ENCODE measurements at places on chromosomes 7 and 10. TPM values are rescaled to one million over a fixed set of nuclear protein-coding genes. Genes with fewer than 3 reads are reported as not detected.
A peak's percentile ranks its signal among the peaks of the same experiment; 100 is the strongest.

CNOT4 gene
- total RNA-seq: 22.1 TPM

CALY gene
- total RNA-seq: 1.1 TPM

PSD gene
- 8.8 TPM for total RNA-seq

SCART1 gene
- 0.50 TPM for total RNA-seq

CFTR gene
- 0.38 TPM for total RNA-seq

PTPRZ1 gene
- 1.6 TPM for total RNA-seq

SCIN gene
- total RNA-seq: 0.27 TPM

C10orf67 gene
- 0.46 TPM for total RNA-seq

CFAP46 gene
- total RNA-seq: 1.5 TPM

GATA3 gene
- 17.6 TPM for total RNA-seq

HOXA4 gene
- total RNA-seq: not detected

ANKRD30A gene
- not detected for total RNA-seq

ZFAND2A gene
- 45.5 TPM for total RNA-seq

CCL24 gene
- total RNA-seq: not detected

AASS gene
- total RNA-seq: 13.9 TPM

- H3K27ac ChIP-seq: peak overlapping the region; percentile 52
- peaks cover 14% of the 10 kb centered on the region for H3K4me1 ChIP-seq
- no peak overlapping the region for H3K4me3 ChIP-seq
Measured at GRCh38 chr7:47622946-47623640, 41.2 kb upstream of the TNS3 start.

DNA sequence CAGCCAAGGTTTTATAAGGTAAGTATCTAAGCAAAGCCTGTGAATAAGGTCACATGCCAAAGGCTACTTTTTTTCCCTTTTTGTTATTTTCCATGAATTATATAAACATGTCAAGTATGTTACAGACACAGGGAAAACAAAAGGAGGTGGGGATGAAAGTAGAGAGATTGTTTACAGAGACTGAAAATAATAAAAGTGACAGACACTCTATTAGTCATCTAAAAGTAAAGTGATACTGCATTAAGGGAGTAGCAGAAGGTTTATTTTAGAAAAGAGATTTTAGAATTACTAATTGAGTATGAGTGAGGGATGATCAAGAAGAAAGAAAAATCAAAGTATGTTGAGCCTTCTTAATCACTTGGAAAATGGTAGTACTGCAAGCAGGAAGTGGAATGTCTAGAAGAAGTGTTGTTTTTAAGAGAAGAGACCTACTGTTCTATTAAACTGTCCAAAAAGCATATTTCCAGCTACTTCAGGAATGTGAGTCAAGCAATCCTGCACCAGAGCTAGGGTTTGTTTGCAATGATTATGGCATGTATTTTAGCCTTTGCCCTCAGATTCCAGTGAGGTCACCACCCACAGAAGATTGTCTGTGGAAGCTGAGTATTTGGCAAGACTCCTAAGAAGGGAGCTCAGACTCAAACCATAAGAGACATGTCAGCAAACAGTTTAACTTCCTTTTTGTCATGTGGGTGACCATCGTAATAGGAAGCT lies 177.9 kb upstream of the PLXDC2 start:
- H3K27me3 ChIP-seq: no peaks in the 10 kb centered on the region
- peak overlapping the region; percentile 32 for H3K27ac ChIP-seq
- no peaks in the 10 kb centered on the region for H3K36me3 ChIP-seq
- H3K4me1 ChIP-seq: no peaks in the 10 kb centered on the region

- no peak for DNase-seq
- H3K27ac ChIP-seq: no peak overlapping the region
- H3K27me3 ChIP-seq: peaks cover 26% of the 10 kb centered on the region
- H3K4me3 ChIP-seq: no peak overlapping the region
Measured at GRCh38 chr7:311796-312195, 21.8 kb downstream of the FOXL3 start.

DNA sequence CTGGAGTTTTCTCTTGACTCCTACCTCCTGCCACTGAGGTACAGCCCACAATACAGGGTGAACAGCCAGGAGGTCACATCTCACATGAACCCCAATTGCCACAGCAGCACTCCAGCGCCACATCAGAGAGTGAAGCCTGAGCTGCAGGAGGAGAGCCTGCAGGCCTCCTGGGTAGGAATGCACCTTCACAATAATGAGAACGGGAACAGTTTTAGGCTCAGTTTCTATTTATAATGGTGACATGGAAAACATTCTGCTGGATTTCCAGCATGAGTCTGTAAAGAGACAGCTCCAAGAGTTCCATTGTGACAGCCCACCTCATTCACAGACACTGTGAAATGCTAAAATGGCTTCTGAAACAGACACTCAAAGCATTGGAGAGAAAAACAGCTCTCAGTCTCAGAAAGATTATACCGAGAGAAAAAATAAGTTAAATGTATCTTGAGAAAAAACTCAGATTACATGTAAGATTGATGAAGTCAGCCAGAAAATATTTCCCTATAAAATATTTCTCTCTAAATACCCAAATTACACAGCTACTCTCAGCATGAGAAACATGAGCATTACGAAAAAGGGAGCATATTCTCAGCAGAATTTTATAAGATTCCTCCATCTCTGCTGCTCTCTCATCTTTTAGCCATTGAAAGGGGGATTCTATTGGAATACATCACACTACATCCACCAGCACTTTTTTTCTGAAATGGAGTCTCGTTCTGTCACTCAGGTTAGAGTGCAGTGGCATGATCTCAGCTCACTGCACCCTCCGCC lies 11.3 kb downstream of the ZNF680 start:
- H3K4me1 ChIP-seq: no peaks in the 10 kb centered on the region
- peaks cover 3% of the 10 kb centered on the region for H3K36me3 ChIP-seq
- no peak overlapping the region for H3K27ac ChIP-seq
- no peak for DNase-seq
- no peaks in the 10 kb centered on the region for H3K27me3 ChIP-seq

DNA sequence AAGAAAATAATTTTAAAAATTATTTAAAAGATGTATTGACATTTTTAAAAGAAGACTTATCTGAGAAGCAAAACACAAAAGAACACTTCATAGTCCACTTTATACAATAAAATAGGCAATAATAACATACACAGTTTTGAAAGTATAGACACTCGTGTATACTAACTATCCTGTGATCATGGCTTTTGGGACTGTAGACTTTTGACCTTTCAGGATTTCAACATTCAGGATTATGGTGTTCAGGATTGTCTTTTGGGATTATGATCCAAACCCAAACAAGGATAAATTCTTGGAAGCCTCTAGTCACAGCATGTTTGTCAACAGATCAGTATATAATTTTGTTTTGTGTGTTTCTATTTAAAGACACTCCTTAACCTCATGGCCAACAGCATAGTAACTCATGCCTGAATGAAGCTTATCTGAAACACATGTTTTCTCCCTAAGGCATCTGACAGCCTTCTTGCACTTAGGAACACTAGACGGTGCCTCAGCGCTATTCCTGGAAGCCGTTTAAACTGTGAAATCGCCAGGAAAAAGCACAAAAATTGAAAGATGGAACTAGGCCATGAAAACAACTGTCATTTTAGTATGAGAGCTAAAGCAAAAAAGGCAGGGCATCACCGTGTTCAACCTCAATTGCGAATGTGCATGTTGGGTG lies 29.9 kb downstream of the GSAP start:
- no peaks in the 10 kb centered on the region for H3K36me3 ChIP-seq
- H3K27ac ChIP-seq: no peak overlapping the region
- peak; percentile 34 for DNase-seq
- no peak overlapping the region for H3K4me3 ChIP-seq

GRCh38 chr10:102661658-102662028 lies 17.4 kb downstream of the TRIM8 start:
- no peak overlapping the region for H3K27ac ChIP-seq
- peaks cover 9% of the 10 kb centered on the region for H3K36me3 ChIP-seq
- no peak overlapping the region for H3K4me3 ChIP-seq
- H3K27me3 ChIP-seq: no peaks in the 10 kb centered on the region
- no peak for DNase-seq

DNA sequence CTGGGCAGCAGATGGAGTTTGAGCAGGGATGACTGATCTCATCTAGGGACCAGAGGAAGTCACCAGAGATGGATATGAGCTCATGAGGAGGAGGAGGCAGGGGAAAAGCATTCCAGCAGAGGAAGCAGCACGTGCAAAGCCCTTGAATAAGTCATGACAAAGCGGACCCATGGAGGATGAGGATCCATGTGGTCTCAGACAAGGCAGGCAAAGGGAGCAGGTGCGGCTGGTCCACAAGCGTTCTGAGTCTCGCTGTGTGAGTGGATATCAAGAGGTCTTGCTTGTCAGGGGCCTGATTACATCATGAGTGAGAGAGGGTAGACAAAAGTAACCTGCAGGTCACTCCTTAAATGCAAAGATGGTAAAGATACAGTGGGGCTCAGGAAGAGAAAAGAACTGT lies 307.6 kb downstream of the GRID1 start:
- H3K4me1 ChIP-seq: no peaks in the 10 kb centered on the region
- no peak for DNase-seq
- H3K36me3 ChIP-seq: no peaks in the 10 kb centered on the region
- H3K27me3 ChIP-seq: no peaks in the 10 kb centered on the region

GRCh38 chr10:73407495-73407894 lies 6.4 kb downstream of the ANXA7 start:
- H3K36me3 ChIP-seq: no peaks in the 10 kb centered on the region
- peaks cover under 1% of the 10 kb centered on the region for H3K4me1 ChIP-seq
- no peak overlapping the region for H3K4me3 ChIP-seq
- H3K27ac ChIP-seq: no peak overlapping the region

DNA sequence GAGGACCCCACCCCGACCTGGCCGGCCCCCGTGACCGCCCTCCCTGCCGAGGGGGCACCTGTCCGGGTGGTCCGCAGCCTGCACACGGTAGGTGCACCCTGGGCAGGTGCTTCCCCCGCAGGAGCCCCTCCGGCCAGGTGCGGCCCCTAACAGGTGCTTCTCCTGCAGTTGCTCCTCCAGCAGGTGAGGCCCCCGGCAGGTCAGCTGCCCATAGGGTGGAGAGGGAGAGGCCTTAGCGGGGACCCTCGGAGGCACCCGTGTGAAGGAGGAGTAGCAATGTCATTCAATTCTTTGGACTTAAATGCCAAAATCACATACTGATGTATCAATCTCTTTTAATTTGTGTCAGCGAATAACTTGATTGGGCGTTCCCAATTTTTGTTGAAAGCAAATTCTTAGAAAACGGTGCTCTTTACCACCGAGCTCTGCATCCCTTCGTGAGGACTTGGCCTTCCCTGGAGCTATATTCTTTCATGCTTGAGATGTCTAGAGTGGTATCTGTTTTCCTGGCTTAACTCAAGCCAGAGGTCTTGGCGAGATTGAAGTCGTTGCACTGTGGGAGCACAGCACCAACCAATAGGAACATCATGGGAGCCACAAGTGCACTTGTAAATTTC lies 738 bp upstream of the NCAPG2 start:
- peak overlapping the region; percentile 11 for H3K27ac ChIP-seq
- no peaks in the 10 kb centered on the region for H3K27me3 ChIP-seq
- no peak for DNase-seq
- H3K36me3 ChIP-seq: peaks cover 5% of the 10 kb centered on the region

- peaks cover 12% of the 10 kb centered on the region for H3K4me1 ChIP-seq
- H3K4me3 ChIP-seq: no peak overlapping the region
- H3K27me3 ChIP-seq: no peaks in the 10 kb centered on the region
- H3K27ac ChIP-seq: no peak overlapping the region
Measured at GRCh38 chr10:74061104-74061503, 63.2 kb downstream of the VCL start.

DNA sequence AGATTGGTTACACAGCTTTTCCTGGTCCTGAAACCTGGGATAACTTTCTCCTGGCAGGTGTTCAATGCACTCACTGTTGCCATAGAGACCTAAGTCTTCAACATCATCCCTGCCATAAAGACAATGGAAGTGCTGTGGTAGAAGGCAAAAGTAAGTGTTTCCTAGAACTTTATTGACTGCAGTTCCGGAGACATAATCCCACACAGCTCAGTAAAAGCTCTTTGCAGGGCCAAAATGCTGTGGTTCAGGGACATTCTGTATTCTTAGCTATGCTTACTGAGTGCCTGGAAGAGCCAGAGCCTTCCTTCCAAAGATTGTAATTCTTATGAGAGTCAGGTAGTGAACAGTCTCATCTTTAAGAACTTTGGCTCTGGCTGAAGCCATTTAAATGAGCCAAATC lies 5.3 kb downstream of the WIPF3 start:
- no peak overlapping the region for H3K27ac ChIP-seq
- no peak for DNase-seq
- no peak overlapping the region for H3K4me3 ChIP-seq
- peaks cover 53% of the 10 kb centered on the region for H3K27me3 ChIP-seq
- H3K4me1 ChIP-seq: peaks cover 8% of the 10 kb centered on the region

DNA sequence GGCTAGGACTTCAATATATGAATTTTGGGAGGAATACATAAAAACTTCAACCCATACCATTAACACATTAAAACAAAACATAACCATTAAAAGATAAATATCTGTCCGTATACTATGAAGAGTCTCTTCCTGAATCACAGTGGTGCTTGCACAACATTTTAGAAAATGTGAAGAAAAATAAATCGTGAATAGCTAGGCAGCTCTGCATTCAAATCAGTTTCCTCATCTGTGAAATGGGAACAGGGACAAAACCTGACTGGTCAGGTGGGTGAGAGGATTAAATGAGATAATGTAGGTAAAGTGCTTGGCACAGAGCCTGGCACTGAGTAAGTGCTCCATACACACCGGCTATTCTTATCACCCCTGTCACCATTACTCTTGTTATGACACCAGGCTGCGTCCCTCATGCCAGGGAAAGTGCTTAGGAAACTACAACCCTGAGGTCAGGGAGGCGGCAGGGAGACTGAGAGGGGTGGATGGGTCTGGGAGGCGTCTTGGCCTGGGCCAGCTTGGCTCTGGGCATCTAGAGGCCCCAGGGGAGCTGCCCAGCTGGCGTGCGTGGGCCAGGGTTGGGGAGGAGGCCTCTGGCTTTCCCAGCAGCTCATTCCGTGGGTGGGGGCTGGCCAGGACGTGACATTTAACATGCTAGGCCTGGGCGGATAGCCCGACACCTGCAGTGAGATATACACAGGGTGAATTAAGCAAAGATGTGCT lies 78.3 kb downstream of the SH3PXD2A start:
- DNase-seq: no peak
- H3K4me3 ChIP-seq: no peak overlapping the region
- no peaks in the 10 kb centered on the region for H3K27me3 ChIP-seq
- H3K27ac ChIP-seq: no peak overlapping the region

GRCh38 chr7:46034056-46034768 lies 113.1 kb upstream of the IGFBP3 start:
- H3K36me3 ChIP-seq: no peaks in the 10 kb centered on the region
- H3K4me1 ChIP-seq: no peaks in the 10 kb centered on the region

GRCh38 chr10:29681676-29682448 lies 47.1 kb upstream of the SVIL start:
- H3K36me3 ChIP-seq: no peaks in the 10 kb centered on the region
- DNase-seq: no peak
- no peaks in the 10 kb centered on the region for H3K27me3 ChIP-seq
- no peaks in the 10 kb centered on the region for H3K4me1 ChIP-seq

- DNase-seq: peak; percentile 29
- H3K27me3 ChIP-seq: no peaks in the 10 kb centered on the region
Measured at GRCh38 chr10:120732643-120733313, 118.4 kb upstream of the WDR11 start.

GRCh38 chr10:71289421-71290130 lies 29.5 kb upstream of the SLC29A3 start:
- DNase-seq: no peak
- no peak overlapping the region for H3K27ac ChIP-seq
- peaks cover 3% of the 10 kb centered on the region for H3K36me3 ChIP-seq
- no peak overlapping the region for H3K4me3 ChIP-seq

- H3K27ac ChIP-seq: no peak within 1 kb of the TSS
- H3K27me3 ChIP-seq: no peaks in the 10 kb centered on the region
- H3K4me1 ChIP-seq: no peaks in the 10 kb centered on the region
- H3K4me3 ChIP-seq: no peak within 1 kb of the TSS
- DNase-seq: no peak
Measured at GRCh38 chr7:123844712-123845219, at the start of gene HYAL4. Gene HYAL4 (plus strand): TSS chr7:123845169. CDS start chr7:123868274, 23,105 bp downstream.

Data from astrocyte (in vitro differentiated cells and primary cell).